ENCODE measurements at places on chromosomes 7 and 10.

DNA sequence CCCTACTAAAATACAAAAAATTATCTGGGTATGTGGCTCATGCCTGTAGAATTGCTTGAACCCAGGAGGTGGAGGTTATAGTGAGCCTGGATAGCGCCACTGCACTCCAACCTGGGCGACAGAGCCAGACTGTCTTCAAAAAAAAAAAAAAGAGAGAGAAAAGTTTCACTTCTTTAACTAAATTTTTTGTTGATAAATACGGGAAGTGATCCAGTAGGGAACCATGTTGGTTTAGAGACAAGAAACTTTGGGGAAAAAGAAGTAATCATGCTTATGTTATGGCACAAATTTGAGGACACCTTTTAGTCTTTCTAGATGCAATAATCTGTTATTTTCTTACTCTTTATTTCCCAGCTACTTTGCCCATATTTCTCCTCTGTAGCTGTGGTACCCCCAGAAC, 309.7 kb downstream of the TYW1 start:
- DNase-seq = no peak

- no peak for DNase-seq
Observed at GRCh38 chr7:36100226-36100625, 52.8 kb upstream of the EEPD1 start.

DNA sequence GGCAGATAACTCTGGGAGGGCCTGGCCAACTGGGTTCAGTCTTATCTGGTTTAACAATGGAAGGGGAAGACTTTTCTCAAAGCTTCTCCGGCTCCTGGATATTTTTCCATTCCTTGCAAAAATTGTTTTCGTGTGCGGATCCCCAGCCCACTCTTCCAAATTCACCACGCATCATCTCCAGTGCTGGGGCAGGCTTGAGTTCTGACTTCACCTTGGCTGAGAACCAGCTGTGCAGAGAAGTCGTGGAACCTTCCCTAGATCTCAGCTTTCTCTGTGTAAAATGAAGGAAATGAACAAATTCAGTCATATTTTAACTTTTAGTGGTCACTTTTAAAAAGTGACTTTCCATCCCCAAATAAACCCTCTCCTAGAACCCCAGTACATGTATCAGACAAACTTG, 297.0 kb downstream of the TCF7L2 start:
- no peak for DNase-seq

GRCh38 chr10:79234391-79235315, 112.6 kb upstream of the PPIF start:
- DNase-seq = no peak

- no peak for DNase-seq
Observed at GRCh38 chr7:17713584-17713983, 226.7 kb downstream of the SNX13 start.

DNA sequence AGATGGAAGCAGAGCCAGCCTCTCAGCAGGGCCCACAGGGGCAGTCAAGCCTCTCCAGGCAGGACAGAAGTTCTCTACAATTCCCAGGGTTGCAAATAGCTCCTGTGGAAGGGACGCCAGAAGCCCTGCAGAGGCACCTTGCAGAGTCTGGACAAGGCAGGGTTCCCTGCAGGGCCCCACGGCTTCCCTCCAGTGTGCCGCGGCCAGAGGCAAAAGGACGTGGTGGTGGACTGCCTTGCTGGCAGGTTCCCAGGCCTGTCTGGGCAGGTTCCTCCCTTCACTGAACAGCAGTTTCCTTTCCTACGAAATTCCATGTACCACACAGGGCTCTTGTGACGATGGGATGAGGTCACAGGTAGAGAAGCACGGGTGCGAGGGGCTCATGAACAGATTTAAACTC, 25.1 kb downstream of the UPP1 start:
- no peak for DNase-seq

DNA sequence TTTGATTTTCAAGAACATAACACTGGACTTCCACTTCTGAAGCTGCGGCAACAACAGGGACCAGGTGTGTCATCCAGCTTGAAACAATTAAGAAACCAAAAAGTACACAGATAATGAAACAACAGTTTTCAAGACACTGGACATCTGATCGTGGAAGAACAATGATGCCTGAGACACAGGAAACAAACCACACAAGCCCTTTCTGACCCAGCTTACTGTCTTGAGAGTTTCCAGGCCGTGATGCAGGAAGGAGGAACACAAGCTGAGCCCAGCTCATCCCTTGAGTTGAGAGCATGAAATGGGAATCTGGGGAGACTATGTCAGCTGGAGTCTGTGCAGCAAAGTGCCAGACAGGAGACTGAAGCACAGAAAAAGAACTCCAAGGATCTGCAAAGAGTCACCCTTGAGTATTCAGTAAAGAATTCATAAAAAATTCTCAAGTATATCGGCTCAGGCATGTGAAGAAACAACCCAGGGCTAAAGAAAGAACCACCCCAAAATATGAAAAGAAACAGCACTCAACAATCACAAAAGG, 91.6 kb downstream of the RNF32 start:
- DNase-seq = no peak

- DNase-seq = no peak
Observed at GRCh38 chr10:11846542-11846941, 23.4 kb downstream of the PROSER2 start.

- DNase-seq = no peak
Observed at GRCh38 chr7:65287023-65287422, 86.6 kb upstream of the ZNF92 start.

- DNase-seq = no peak
Observed at GRCh38 chr7:93028610-93029009, 89.2 kb downstream of the SAMD9 start.

- no peak for DNase-seq
Observed at GRCh38 chr7:129801882-129802281, 150.9 kb downstream of the UBE2H start.

DNA sequence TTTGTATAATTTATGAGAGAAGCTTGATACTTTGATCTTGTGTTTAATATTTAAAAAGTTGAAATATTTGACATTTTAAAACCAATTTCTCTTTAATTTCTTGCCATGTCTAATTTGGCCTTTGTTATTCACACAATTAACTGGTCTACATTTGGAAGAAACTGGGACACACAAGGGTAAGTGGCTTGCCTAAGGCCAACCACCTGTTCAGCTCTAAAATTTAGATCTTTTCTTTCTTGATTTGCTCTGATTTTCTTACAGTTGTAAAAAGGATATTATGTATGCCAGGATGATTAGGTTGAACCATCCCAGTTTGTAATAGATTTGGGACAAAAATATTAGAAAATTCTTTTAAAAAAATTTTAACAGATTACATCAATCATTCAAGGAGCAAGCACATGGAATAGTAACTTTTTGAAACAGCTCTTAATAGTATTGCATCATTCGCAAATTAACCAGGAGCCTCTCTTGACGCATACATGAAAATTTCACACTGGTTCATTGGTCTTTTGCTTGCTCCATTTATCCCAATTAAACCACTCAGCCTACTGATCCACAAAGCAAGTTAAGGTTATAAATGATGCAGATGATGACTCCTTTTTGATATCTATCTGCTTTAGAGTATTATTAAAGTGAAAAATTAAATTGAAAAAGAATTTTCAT, 222.4 kb upstream of the SLC26A5 start:
- no peak for DNase-seq

GRCh38 chr10:21523557-21524008, 1.9 kb downstream of the SKIDA1 start:
- DNase-seq = no peak

DNA sequence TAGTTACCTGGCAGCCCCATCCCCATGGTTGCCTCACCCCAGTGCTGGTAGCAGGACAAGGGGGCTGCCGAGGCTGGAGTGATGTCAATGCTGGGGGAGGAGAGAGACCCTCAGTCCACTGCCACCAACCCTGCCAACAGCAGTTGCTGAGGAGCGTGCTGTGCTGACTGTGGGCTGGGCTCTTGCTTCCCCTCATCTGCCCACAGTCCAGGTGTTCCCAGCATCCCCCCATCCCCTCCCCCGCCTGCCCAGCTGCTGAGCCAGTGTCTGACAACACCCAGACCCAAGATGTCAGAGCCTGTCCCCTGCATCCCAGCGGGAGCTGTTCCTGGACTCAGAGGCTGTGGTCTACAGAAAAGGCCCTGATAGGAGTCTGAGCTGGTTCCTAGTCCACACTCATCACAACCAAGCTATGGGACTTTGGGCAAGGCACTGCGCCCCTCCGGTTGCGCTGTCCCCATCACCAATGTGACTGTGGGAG, 14.6 kb upstream of the PSAP start:
- DNase-seq = no peak

DNA sequence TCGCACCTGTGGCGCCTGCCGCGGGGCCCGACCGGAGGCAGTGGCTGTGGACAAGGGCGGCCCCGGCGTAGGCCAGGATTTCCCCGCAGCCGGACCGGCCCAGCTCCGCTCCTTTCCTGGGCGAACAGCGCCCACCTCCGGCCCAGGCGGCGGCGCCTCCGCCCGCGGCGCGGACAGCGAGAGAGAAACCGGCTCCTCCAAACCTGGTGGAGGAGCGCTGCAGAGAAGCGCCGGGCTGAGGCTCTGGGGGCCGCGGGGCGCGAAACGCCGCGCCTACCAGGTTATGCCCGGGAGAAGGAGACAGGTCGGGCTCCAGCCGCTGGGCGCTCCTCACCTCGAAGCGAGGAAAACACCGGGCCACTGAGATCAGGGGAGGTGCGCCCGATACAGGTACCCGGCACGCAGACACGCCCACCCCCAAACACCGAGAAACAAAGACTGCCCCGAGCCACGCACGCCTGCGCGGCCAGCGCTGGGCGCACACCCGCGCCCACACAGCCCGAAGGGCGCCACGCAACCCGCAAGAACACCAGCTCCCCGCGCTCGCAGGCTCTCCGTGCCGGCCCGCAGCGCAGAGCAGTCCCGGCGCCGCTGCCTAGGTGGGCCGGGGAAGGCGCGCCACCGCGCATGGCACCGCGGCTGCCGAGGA, 3.3 kb downstream of the GRID1 start:
- no peak for DNase-seq

GRCh38 chr10:133141144-133141957, 18.7 kb upstream of the KNDC1 start:
- no peak for DNase-seq

GRCh38 chr7:12281038-12281437, 69.9 kb downstream of the TMEM106B start:
- no peak for DNase-seq

DNA sequence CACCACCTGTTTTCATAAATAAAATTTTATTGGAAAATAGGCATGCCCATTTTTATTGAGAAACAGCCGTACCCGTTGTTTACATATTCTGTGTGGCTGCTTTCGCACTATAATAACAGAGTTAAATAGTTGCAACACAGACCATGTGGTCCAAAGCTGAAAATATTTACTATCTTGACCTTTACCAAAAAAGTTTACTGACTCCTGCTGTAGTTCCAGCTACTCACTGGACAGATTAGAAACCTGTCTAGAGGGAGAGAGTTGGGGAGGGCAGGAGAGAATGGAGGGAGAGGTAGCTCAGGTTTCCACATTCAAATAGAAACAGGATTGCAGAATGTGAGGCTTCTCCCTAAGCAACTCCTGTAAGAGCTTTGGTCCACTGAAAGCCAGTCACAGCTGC, 55.1 kb upstream of the GLCCI1 start:
- no peak for DNase-seq

DNA sequence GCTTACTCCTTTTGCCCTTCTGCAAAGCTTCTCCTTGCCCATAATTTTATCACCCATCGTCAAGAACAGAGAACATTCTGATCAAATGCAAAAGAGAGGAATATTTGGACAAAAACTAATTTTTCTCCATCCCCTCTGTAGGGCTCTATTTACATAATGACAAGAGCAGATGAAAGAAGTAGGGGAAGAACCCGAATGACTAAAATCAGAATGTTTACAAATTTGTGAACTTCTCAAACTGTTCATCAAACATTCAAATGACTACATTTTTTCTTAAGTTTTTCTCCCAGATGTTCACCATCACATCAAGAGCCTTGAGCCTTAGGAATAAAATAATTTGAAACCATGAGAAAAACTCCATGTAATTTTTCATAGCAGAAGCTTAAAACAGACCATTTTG, 119.4 kb downstream of the DGKI start:
- no peak for DNase-seq

- no peak for DNase-seq
Observed at GRCh38 chr10:8803992-8804391, 749.5 kb downstream of the GATA3 start.

DNA sequence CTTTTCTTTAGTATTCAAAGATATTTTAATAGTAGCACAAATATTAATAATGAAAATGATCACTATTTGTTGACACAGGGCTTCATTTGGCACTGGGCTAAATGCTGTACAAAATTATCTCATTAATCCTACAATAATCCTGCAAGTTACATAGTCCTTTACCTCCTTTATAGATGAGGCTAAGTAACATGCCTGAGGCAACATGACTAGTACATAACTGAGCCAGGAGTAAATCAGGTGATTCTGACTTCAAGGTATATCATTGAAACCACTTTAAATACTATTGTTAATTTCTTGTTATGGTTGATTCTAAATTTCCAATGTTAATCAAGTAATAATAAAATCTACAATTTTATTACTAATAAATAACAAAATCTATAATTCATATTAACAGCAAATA, 39.8 kb downstream of the SEM1 start:
- no peak for DNase-seq

DNA sequence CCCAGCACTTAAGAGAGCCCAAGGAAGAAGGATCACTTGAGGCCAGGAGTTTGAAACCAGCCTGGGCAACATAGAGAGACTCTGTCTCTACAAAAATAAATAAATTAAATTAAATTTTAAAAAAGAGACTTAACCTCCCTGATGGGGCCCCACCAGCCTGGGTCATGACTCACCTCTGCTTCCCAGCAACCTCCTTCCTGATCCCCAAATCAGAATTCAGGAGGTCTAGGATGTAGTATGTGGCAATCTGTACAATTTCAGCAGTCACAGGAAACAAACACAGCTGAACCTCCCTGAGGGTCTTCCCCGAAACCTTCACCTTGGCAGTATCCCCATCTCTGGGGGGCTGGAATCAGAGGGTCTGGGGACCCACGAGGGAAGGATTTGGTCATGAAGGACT, 9.7 kb upstream of the PPP1R35 start:
- DNase-seq = no peak

GRCh38 chr7:88377434-88377833, 70.7 kb upstream of the STEAP4 start:
- DNase-seq = no peak

- DNase-seq = no peak
Observed at GRCh38 chr10:124224331-124225028, 131.1 kb upstream of the CHST15 start.

GRCh38 chr7:591856-592628, 72.4 kb upstream of the PDGFA start:
- DNase-seq = no peak

- peak; percentile 54 for DNase-seq
Observed at GRCh38 chr7:99141841-99142726, 1.8 kb downstream of the SMURF1 start.

GRCh38 chr7:48154792-48155413, 16.4 kb upstream of the ABCA13 start:
- DNase-seq = no peak

- no peak for DNase-seq
Observed at GRCh38 chr7:159010937-159011721, 133.5 kb downstream of the VIPR2 start.

- no peak for DNase-seq
Observed at GRCh38 chr10:47146572-47146971, 153.4 kb upstream of the GDF10 start.
